ENCODE measurements at places on chromosomes 3 and 15.

- peak; percentile 14 for DNase-seq
These were observed 28.4 kb downstream of the ZNF860 start for GRCh38 chr3:32009957-32010356.

DNA sequence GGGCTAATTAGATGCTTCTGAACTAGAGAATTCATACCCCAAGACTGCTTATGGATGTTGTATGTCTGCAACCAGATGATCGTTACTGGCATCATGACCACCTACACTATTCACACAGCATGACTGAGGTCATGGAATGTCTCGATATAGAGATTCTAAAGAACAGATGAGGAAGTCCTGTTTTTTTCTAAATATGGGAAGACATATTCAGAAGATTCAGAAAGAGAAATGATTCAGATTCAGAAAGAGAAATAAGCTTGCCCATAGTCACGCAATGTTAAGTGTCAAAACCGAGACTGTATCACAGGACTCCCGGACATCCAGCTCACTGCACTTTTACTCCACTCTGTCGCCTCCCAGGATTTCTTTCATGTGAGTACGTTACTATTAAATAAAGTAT is 136.2 kb downstream of the TPRG1 start:
- no peak for DNase-seq

- no peak for DNase-seq
These were observed 466.2 kb upstream of the ADAMTS9 start for GRCh38 chr3:65153850-65154512.

DNA sequence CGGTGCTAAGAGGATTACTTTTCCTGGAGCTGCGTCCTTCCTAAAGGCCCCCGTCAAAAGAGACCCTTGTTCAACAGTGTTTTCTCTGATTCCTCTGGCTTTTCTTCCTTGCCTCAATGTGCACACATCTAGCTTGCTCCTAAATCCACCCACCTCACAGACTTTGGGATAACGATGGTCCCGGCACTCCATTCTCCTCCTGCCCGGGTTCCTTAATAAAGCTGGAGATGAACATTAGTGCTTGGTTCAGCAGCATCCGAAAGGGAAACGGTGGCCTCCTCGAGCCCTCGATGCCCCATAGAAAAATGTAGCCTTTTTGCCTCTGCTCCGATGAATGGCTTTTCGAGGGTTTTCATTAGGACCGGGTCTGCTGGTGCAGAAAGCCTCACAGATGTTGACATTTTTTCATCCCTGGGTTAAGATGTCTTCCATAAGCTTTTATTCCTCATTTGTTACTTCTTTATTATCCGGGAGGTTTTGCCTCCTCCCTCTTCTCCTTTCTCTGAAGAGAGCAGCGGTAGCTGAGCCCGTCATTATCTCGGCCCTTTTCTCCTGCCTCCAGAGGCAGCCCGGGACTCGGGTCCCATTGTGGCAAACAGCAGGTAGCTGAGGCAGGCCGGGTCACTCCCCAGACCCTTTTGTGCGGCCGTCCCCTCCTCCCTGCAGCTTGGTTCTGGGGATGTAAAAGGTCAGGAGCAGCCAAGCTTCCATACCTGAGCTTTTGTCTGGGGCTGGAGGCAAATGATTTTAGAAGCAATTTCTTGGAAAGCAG is 64.6 kb downstream of the CPN2 start:
- DNase-seq: no peak

- no peak for DNase-seq
These were observed 38.4 kb downstream of the SLCO3A1 start for GRCh38 chr15:91891788-91892345.

DNA sequence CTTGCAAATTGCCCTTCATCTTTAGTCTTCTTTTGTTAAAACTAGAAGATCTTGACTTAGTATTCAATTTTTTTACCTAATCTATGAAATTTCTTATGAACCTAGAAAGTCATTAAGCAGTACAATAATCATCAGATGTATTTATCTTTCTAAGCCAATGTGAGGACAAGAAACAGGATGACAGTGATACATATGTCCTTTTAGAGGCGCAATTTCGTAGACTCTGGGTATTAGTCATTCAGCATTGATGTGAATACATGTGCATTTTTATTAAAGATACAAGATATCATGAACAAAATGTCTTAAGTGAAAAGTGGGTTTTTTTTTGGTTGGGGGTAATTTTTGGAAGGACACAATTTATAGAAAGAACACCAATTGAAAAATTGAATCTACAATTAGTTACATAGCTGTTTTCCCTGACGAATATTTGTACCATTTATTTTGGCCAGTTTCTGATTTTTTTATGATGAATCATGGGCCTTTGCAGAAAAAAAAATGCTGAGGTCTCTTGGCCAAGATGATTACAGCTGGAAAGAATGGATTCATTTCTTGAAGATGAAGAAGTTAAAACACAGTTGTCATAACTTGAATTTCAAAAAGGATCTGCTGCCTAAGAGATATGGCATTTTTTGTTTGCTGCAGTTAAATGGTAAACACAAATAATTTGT is 48.9 kb upstream of the AGTR1 start:
- DNase-seq: no peak

DNA sequence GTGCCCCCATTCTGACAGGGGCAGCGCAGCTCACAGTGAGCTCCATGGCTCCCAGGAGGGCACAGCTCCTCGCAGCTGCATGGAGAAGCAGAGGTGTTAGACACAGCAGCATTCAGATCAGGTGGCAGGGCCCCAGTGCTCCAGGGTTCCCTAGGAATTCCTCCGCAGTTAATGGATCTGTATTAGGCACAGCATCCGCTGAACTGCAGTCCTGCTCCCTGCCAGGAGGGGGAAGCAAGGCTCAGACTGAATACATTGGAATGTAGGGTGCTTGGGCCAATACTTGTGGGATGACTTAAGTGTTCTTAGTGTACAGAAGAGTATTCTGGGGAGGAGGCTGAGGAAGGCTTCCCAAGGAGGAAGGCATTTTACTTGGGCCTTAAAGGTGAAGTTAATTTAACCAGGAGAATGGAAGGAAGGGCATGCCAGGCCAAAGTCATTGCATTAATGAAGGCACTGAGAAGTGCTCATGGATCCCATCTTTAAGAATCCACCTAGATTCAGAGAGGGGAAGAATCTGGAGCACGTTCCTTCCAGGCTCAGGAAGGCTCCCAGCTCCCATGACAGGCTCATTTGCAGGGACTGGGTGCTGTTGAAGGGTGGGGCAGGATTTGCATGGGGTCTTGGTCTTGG is 111.6 kb downstream of the RAB11A start:
- peak; percentile 27 for DNase-seq

- no peak for DNase-seq
These were observed 66.4 kb downstream of the XXYLT1 start for GRCh38 chr3:195204360-195205163.

GRCh38 chr15:70758790-70759462 is 4.4 kb downstream of the UACA start:
- DNase-seq: no peak

DNA sequence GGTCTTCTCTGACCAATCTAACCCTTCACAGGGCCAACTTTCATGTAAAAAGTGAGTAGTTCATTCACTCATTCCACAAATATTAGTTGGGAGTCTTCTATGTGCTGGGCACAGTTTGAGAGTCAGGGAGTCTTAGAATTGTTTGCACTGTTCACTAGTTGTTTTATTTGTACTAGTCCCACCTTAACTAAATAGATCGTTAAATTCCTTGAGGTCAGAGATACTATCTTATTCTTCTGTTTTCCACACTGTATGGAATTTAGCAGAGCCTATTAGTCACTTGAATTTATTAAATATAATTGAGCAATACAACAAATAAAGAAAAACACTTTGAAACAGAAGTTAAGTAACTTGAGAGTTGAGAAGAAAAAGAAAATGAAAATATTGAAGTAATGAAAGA is 40.8 kb upstream of the SPTSSB start:
- DNase-seq: no peak

- no peak for DNase-seq
These were observed 364.4 kb upstream of the ARHGEF26 start for GRCh38 chr3:153756816-153757215.

DNA sequence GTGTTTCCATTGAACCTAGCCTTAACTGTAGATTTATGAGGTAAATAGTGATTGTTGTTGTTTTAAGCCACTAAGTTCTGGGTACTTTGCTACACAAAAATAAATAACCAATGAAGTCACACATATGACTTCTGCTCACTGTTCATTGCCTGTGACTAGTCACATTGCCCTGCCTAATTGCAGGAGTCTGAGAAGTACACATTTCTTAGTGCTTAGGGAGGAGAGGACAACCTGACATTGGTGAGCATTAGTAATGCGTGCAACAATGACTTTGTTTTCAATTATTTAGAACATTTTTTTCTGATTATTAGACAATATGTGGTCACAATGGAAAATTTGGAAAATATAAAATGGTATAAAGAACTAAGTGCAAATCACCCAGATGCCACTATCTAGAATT is 133.2 kb upstream of the DAZL start:
- DNase-seq: no peak

DNA sequence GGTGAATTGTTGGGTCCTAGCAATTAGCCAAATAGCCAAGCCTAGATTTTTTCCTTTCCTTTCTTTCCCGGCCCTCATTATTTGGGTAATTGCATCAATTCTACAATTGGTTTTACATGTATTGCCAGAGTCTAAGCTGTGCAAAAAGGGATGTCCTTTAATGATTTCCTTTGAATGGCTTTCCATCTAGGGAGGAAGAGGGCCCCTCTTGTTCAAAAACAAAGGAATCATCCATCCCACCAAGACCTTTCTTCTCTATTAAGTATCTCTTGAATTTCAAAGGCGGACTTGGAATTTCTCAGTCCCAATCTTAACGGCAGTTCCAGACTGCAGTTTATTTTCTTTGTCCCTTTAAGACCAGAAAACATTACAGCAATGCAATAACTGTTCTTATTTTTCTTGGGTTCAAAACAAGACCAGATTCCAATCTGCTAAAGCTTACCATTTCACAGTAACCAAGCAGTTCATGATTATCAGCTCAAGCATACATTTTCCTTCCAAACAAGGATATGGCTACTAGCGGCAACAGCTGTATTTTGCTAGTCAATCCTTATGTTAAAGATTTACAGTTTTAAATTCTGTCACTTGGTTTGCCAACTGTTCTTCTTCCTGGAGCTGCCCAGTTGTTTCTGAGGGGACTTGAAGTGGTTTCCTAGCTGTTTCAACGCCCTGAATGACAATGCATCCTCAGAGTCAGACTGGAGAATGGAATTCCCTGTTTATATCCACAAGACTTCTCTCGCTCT is 91.4 kb upstream of the LRIG1 start:
- no peak for DNase-seq

DNA sequence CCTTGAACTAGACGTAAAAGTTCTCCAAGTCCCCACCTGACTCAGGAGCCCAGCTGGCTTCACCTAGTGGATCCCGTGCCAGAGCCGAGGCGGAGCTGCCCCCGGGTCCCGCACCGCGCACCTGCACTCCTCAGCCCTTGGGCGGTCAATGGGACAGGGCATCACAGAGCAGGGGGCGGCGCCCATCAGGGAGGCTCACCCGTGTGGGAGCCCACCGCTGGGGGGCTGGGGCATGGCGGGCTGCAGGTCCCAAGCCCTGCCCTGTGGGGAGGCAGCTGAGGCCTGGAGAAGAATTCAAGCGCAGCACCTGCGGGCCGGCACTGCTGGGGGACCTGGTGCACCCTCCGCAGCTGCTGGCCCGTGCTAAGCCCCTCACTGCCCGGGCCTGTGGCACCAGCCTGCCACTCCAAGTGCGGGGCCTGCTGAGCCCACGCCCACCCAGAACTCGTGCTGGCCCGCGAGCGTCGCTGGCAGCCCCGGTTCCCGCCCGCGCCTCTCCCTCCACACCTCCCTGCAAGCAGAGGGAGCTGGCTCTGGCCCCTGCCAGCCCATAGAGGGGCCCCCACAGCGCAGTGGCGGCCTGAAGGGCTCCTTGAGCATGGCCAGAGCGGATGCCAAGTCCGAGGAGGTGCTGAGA is 16.2 kb downstream of the SQOR start:
- DNase-seq: no peak

DNA sequence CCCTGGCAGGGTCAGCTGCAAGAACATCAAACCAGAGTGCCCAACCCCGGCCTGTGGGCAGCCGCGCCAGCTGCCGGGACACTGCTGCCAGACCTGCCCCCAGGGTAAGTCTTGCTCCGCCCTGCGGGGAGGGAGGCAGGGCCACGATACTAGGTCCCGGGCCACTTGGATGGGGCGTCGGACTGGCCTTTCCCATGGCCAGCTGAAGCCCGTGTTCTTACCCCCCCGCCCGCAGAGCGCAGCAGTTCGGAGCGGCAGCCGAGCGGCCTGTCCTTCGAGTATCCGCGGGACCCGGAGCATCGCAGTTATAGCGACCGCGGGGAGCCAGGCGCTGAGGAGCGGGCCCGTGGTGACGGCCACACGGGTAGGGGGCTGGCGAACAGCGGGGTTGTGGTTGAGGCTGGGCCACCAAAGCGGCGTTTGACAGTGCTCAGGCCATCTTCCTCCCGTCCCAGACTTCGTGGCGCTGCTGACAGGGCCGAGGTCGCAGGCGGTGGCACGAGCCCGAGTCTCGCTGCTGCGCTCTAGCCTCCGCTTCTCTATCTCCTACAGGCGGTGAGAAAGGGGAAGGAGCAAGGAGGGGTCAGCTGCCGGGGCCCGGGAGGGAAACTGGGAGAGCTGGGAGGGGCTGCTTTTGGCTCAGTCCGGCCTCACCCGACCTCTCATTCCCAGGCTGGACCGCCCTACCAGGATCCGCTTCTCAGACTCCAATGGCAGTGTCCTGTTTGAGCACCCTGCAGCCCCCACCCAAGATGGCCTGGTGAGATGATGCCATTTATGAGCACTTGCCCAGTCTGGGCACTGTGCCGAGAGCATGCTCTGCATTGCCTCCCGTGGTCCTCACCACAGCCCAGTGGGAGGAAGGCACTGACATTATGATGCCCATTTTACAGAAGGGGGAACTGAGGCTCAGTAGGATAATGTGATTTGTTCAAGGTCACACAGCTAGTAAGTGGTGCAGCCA is 1.7 kb downstream of the CHRD start:
- no peak for DNase-seq

DNA sequence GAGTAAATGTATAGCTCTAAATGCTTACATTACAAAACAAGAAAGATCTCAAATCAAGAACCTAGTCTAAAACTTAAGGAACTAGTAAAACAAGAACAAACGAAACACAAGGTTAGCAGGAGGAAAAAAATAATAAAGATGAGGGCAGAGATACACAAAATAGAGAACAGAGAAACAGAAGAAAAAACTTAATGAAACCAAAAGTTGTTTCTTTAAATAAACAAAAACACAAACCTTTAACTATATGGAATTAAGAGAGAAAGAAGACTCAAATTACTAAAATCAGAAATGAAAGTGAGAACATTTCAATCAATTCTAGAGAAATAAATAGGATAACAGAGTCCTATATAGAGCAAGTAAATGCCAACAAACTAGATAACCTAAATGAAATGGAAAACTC is 59.6 kb downstream of the DLG1 start:
- DNase-seq: no peak

- DNase-seq: no peak
These were observed 22.4 kb downstream of the CD86 start for GRCh38 chr3:122077293-122078234.

GRCh38 chr3:122916084-122916483 is 111.5 kb downstream of the SEMA5B start:
- DNase-seq: no peak

GRCh38 chr15:80573606-80574005 is 121.5 kb upstream of the ABHD17C start:
- no peak for DNase-seq

Data from HL-60 (cell line).